Neuronal stem cell (in vitro differentiated cells): ENCODE measurements at places on chromosomes 7 and 10.

DNA sequence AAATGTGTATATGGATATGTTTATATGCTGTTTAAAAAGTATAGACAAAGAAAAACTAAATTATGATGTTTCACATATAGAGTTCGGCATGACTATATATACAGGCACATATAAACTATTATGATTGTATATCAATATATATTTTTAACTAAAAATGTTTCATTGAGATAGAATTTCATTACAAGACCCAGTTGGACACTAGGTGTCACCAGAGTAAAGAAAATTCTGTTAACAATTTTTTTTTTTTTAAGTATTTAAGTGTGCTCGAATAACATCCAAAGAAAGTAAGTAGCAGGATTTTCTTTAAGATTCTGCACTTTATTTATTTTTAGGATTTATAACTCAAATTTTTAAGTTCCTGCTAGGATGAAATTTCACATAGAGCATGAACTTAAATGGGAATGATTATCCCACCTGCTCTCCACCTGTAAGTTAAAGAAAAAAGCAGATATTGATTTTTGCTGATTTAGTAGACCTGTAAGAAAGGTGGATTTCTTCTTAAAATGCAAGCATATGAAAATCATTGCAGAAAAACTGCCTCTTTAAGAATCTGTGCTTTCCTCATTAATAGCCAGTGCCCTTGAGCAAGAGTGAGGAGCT is 961.5 kb downstream of the PCDH15 start:
- no peak for DNase-seq

DNA sequence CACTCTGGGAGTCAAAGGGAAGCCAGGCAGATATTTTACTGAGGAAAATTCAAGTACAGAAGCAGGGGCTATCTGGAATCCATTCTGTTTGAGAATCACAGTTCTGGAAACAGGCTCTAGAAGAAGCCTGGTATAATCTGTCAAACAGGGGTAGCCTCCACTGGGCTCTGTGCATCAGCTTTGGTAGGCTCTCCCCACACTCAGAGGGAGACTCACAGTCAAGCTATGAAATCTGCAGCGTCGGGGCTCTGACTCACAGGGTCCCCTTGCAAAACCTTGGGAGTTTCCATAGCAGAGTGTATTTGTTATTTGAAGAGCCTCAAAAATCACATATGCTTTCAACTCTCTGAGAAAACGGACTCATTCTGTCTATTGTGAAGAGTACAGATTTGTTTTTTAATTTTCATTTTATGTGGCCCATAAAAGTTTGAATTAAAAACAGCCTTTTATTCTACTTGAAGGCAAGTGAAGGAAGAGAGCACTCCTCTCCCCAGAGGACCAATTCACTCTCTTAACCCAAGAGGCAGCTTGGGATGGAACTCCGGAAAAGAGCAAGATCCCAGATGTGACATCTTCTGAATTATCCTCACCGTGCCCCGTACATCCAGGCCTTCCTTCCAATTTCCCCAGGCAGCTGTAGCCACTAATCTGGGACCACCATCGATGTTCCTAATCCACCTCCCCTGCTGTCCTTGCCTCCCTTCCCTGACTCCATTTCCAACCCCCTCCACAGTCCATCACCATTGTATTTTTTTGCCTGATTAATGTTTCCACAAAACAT is 590.9 kb upstream of the MGMT start:
- DNase-seq, result no peak

DNA sequence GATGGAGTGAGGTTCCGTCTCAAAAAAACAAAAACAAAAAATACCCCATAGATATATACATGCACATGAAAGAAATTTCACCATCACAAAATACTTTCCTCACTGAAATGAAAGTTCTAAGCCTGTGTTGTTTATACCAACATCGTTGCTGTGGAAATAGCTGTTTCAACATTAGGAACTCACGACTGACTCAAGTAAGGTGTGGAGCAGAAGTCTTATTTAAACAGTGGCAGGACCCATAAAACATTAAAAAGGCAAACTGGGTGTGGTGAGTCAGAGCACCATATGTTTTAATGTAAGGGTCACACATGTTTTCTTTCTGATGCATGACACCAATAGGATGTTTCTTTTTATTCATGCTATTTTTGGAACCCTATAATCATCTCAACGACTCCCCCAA is 48.3 kb downstream of the BAIAP2L1 start:
- no peak for DNase-seq

- DNase-seq, result no peak
Observed at GRCh38 chr7:31022117-31022516, 30.0 kb upstream of the ADCYAP1R1 start.

GRCh38 chr10:118746246-118746645 is 8.5 kb downstream of the CACUL1 start:
- DNase-seq, result no peak

DNA sequence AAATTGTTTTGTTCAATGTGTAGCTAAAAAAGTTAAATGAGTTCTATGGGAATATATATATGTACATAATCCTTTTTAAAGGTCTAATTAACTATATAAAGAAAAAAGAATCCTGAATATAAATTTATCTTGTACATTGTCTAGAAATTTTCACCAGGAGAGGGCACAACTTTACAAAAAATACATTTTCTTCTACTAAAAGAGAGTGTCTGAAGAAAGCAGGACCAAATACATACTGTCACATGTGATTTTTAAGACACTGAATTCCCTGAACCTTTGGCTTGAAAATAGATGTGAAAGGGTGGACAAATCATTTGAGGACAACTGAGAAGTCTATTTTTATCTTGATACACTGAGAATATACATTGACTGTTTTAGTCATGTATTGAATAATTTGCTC is 204.3 kb downstream of the DGKB start:
- no peak for DNase-seq

DNA sequence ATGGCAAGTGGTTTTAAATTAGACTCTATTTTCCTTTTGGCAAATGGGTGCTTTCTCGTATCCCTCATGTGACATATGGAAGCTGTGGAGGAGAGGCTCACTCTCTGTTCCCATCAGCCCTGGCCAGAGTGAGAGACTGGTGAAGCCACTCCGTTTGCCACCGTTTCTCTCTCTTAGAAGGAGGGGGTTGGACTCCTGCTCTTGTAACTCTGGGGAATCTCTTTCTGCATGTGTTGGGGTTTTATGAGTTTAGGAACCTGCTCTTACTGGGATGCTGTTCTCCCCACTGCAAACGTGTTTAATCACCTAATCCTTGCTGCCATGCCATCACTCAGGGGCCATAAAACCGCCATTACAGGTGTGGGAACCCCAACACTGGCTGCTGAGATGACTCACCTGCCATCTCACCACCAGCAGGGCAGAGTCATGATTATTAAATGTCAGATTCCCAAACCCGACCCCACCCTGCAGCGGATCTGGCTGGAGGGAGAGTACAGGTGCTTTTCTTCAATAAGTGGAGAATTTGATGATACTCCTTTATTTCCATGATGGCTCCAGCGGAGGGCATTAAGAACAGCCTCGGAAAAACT is 103.2 kb downstream of the ADCY1 start:
- DNase-seq, result no peak

GRCh38 chr7:46343802-46344201 is 422.7 kb upstream of the IGFBP3 start:
- no peak for DNase-seq
